Mesangial cell (primary cell): ENCODE measurements at places on chromosomes 2 and 18. TPM values are rescaled to one million over a fixed set of nuclear protein-coding genes. Genes with fewer than 3 reads are reported as not detected.

Gene PDCD1
- not detected in 2 replicates for total RNA-seq

Gene NDC80
- 1.0 and 33.2 TPM in 2 replicates for total RNA-seq

Gene RGPD4
- not detected in 2 replicates for total RNA-seq

Gene CTAGE1
- not detected in 2 replicates for total RNA-seq

Gene SKA1
- 1.4 and 35.8 TPM in 2 replicates for total RNA-seq

Gene CENPO
- 6.7 and 37.6 TPM in 2 replicates for total RNA-seq

Gene CFAP65
- total RNA-seq, result 0.13 TPM in 1 of 2 replicates, not detected in the other

Gene ANKRD62
- total RNA-seq, result not detected in 2 replicates

Gene PHLPP1
- 5.2 and 7.7 TPM in 2 replicates for total RNA-seq
